ENCODE measurements at places on chromosomes 5 and 9.

DNA sequence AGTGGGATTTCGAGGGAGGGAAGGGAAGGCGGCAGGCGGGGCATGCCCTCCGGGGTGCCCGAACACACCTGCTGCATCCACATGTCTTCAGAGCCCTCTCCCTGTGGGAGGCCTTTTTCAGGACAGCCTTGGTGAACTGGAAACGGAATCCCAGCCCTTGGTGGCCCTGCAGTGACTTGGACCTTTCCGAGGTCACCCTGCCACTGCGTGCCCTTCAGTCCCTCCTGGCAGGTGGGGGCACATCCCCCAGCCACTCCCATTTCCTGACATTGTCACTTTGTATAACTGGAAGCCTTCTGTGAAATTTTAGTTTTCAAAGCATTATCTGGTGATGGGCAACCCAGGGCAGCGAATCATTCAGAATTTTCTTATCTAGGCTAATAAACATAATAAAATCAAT is 11.0 kb upstream of the AHRR start:
- no peak for DNase-seq

- no peak for DNase-seq
Observed at GRCh38 chr9:33255014-33255413, 9.5 kb downstream of the BAG1 start.

DNA sequence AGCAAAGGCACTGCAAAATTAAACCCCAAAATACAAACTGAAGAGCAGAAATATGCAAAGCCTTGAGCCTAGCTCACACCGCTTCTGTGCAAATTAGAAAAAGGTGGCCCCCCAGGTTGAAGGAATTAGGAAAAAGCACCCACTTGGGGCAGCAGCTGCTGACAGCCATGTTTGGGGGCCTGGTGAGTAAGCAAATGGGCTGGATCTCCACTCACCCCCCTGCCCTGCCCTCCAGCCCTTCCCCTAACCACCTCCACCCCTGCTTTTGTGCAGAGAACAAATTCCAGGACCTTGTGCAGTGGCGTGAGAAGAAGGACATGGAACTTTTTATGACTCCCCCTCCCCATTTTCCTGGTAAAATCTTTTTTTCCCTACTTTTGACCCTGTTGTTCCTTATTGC is 92.0 kb upstream of the DNAH5 start:
- DNase-seq, result no peak

GRCh38 chr5:13997514-13997913 is 53.0 kb upstream of the DNAH5 start:
- no peak for DNase-seq

- no peak for DNase-seq
Observed at GRCh38 chr5:171421331-171422262, 2.1 kb downstream of the FGF18 start.

DNA sequence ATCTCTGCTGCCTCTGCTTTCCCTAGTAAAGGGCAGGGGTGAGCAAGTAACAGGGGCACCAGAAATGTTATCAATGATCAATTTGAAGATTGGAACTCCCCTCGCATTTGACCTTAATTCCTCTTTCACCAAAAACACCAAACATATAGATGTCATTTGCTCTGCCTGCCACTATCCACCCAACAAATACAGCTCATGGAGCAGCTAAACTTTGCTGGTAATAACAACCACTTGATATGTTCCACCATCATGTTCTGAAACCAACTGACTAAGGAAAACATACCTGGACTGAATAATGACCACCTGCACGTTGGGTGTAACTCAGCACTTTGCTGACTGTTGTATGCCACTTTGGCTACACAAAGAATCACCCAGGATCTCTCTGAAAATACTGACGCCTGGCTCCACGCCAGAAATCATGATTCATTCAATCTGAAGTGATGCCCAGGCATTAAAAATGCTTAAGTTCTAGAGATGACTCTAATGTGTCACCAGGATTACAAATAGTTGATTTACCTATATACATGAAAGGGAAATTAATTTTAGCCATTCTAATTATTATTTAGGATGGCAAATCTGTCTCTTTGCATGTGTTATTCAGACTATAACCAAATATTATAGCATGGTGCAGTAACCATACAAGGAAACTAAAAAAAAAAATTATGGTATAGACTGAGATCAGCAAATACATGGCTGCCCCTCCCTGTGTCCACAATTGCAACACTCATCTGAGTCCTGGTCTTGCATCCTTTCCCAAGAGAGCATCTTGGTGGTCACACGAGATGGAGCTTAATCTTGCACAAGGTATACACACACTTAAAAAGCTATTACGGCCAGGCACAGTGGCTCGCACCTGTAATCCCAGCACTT is 43.1 kb upstream of the TTC39B start:
- DNase-seq, result no peak
